ENCODE measurements at places on chromosomes 2 and 18.
A peak's percentile ranks its signal among the peaks of the same experiment; 100 is the strongest.

DNA sequence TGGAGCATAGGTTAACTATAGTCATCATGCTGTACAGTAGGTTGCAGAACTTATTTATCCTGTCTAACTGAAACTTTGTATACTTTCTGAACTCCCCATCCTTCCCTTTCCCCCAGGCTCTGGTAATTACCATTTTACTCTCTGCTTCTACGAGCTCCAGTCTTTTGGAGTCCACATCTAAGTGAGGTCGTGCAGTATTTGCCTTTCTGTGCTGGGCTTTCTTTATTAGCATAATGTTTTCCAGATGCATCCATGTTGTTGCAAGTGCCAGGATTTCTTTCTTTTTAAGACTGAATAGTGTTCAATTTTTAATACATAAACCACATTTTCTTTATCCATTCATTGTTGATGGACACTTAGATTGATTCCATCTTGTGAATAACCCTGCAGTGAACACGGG is 464.1 kb downstream of the TGIF1 start:
- DNase-seq = no peak

DNA sequence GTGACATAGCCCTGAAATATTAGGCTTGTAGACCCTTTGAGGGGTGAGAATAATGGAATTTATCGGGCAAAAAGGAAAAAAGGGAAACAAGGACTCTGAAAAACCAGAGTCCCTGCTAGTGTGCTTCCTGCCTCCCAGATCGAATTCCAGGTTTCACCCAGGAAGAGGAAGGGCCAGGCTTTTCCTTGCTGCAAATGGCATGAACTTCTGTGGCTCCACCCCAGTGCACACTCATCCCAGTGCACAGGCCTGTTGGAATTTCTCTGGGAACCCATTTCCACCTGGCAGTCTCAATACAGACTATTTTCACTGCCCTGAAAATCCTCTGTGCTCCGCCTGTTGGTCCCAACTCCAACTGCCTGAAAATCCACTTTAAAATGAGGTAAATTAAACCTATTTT is 29.9 kb downstream of the C18orf54 start:
- no peak for DNase-seq

- no peak for DNase-seq
These were observed 1641.3 kb upstream of the SLC39A10 start for GRCh38 chr2:194015751-194016150.

GRCh38 chr2:62196278-62196901 is 475 bp downstream of the B3GNT2 start:
- peak; percentile 35 for DNase-seq

GRCh38 chr18:28875059-28875458 is 698.1 kb upstream of the CDH2 start:
- DNase-seq = no peak

DNA sequence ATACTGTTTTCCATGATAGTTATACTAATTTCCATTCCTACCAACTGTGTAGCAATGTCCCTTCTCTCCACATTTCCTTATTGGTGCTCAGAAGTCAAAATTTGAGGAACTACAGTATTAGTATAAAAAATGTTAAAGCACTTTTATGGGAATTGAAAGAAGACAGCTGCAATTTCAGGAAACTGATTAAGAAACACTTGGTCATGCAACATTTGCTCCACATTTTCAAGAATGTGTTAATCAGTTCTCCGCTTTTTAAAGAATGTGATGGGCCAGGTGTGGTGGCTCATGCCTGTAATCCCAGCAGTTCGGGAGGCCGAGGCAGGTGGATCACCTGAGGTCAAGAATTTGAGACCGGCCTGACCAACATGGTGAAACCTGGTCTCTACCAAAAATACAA is 33.6 kb upstream of the MGAT4A start:
- DNase-seq = no peak

GRCh38 chr2:227360351-227360750 is 18.8 kb downstream of the TM4SF20 start:
- DNase-seq = no peak

- no peak for DNase-seq
These were observed 12.0 kb downstream of the SFTPB start for GRCh38 chr2:85655961-85656417.

GRCh38 chr2:189155795-189156194 is 23.8 kb downstream of the COL5A2 start:
- DNase-seq = no peak

GRCh38 chr2:23617811-23618215 is 232.8 kb downstream of the KLHL29 start:
- no peak for DNase-seq
